Bronchial smooth muscle cell (primary cell): ENCODE measurements at places on chromosomes 5 and 9. TPM values are rescaled to one million over a fixed set of nuclear protein-coding genes. Genes with fewer than 3 reads are reported as not detected.

The MCC gene
- total RNA-seq: 50.8 and 64.7 TPM in 2 replicates

The ZBTB43 gene
- total RNA-seq: 18.3 and 19.9 TPM in 2 replicates

The GLDC gene
- 0.09 and 0.16 TPM in 2 replicates for total RNA-seq

The ATP10B gene
- not detected in 2 replicates for total RNA-seq

The MPDZ gene
- total RNA-seq: 11.2 and 39.6 TPM in 2 replicates

The PCDHA6 gene
- total RNA-seq: 0.17 and 0.32 TPM in 2 replicates

The SPAG8 gene
- total RNA-seq: 1.5 and 1.6 TPM in 2 replicates

The CDKN2A gene
- total RNA-seq: 28.2 and 41.6 TPM in 2 replicates

The CD72 gene
- total RNA-seq: 1.3 and 1.9 TPM in 2 replicates

The LCN15 gene
- total RNA-seq: not detected in 2 replicates

The ARL14EPL gene
- total RNA-seq: 0.69 TPM in 1 of 2 replicates, not detected in the other

The SIGMAR1 gene
- total RNA-seq: 34.8 and 34.9 TPM in 2 replicates

The CAMLG gene
- total RNA-seq: 56.8 and 61.3 TPM in 2 replicates

The PCDHB5 gene
- total RNA-seq: 0.32 and 3.3 TPM in 2 replicates

The CDH18 gene
- total RNA-seq: 0.43 and 4.4 TPM in 2 replicates

The CDKN2AIPNL gene
- 12.2 and 29.6 TPM in 2 replicates for total RNA-seq

The SPINK7 gene
- total RNA-seq: not detected in 2 replicates

The TGFBI gene
- total RNA-seq: 985 and 2,490 TPM in 2 replicates

The BRINP1 gene
- 0.09 TPM in 1 of 2 replicates, not detected in the other for total RNA-seq

The IFNK gene
- total RNA-seq: not detected in 2 replicates

The CDH12 gene
- total RNA-seq: not detected in 2 replicates

The NUTM2F gene
- total RNA-seq: not detected in 2 replicates

The DDX46 gene
- total RNA-seq: 17.3 and 20.5 TPM in 2 replicates
